DMS153 (cell line): ENCODE measurements at places on chromosomes 16 and 17.

- DNase-seq = no peak
Measured at GRCh38 chr16:49547448-49547847, 173.8 kb downstream of the C16orf78 start.

GRCh38 chr17:54007855-54008254 is 185.1 kb downstream of the KIF2B start:
- no peak for DNase-seq

GRCh38 chr16:23448392-23448791 is 4.6 kb downstream of the COG7 start:
- DNase-seq = no peak

- DNase-seq = no peak
Measured at GRCh38 chr17:74529243-74529642, 2.0 kb downstream of the CD300LB start.

GRCh38 chr17:8893621-8894201 is 26.2 kb upstream of the PIK3R6 start:
- no peak for DNase-seq

DNA sequence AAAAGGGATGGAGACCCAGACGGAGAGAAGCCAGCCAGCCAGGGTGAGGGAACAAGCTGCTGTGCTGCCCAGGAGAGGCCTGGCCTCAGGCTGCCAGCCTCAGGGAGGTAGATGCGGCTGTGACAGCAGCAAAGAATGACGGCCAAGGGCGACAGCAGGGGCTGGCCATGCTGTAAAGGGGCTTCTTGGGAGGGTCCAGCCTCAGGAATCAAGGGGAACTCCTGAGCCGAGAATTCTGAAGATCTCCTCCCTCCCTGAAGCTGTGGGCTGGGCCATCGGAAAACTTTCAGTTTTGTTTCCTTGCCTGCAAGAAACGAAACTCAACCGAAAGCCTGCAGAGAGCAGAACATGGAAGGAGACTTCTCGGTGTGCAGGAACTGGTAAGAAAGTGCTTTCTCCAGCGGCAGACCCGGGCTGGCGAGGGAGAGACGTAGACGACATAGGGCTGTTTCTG is at the start of gene XAF1:
Gene XAF1, plus strand, starts transcription at position 316 of the 454 bp plus-strand sequence. Its CDS starts 33 bp downstream, at position 349.
- no peak for DNase-seq

GRCh38 chr16:73878611-73879010 is 418.0 kb upstream of the PSMD7 start:
- peak; percentile 71 for DNase-seq

DNA sequence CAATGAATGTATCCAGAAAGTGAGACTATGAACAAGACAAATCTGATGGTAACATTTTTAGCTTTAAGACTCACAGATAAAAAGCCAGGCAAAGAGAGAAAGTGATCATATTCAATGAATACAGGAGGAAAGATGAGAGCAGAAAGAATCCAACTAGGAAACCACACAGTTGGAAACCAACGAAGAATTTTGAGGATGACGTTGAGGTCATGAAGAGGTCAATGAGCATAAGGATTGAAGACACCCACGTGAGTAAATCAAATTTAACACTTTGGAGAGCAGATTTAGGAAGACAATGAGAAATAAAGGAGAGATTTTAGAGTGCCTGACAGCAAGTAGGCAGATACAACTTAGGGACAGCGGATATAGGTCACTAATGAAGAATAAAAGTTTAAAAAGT is 948.1 kb downstream of the KCNJ2 start:
- DNase-seq = no peak

GRCh38 chr16:12531937-12532336 is 271.8 kb downstream of the CPPED1 start:
- no peak for DNase-seq

- DNase-seq = no peak
Measured at GRCh38 chr16:15788846-15789239, 68.0 kb downstream of the MYH11 start.

DNA sequence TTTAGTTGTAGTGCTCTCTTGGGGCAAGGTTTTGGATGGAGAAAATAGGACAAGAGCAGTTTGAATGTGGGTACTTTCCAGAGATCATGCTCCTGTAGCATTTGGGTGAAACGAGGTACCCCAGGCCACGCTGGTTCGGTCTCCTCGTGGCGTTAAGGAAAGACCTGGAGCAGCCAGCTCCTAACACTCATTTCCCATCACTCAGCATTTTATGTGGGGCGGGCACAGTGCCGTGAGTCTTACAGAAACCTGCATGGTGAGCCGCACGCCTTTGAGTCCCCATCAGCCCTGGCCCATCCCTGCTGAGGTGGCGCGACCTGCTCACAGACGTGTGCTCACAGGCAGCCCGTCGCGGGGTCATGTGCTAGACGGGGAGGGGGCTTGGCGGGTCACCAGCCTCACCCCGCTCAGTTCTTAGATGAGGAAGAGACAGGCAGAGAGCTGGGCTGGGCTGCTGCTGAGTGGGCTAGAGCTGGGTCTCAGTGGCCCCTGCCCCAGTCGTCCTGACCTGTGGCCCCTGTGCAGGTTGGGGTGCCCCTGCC is 37.3 kb downstream of the TBCD start:
- no peak for DNase-seq

DNA sequence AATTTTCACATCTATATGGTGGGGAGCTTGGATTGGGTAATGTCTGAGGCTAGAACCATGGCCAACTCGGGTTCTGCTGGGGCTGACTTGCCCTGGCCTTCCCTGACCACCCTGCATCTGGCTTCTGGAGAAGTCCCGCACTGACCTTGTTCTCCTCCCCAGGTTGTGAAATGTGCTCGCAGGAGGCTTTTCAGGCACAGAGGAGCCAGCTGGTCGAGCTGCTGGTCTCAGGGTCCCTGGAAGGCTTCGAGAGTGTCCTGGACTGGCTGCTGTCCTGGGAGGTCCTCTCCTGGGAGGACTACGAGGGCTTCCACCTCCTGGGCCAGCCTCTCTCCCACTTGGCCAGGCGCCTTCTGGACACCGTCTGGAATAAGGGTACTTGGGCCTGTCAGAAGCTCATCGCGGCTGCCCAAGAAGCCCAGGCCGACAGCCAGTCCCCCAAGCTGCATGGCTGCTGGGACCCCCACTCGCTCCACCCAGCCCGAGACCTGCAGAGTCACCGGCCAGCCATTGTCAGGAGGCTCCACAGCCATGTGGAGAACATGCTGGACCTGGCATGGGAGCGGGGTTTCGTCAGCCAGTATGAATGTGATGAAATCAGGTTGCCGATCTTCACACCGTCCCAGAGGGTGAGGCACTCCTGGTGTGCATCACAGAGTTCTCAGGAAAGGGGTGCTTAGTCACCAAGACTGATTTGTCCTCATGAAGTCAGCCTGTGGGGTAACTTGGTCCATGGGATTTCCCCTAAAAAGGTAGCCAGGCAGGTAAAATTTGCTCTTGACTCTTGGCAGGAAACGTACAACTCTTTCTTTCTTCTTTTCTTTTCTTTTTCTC is 6.1 kb downstream of the NOD2 start:
- DNase-seq = no peak

DNA sequence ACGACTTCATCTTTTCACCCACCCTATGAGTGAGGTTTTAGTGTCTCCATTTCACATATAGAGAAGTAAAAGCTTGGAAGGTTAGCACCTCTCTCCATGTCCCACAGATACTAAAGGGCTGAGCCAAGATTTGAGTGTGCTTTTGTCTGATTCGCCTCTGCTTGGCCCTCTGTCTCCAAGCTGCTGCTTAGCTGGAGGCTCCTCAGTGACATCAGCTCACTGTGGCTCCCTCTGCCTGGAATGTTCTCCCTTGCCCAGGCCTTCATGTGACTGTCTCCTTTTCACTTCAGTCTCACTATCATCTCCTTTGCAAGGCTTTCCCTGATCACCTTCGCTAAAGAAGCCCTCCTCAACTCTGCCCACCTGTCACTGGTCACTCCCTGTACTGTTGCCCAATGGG is 84.5 kb upstream of the HSBP1 start:
- no peak for DNase-seq

DNA sequence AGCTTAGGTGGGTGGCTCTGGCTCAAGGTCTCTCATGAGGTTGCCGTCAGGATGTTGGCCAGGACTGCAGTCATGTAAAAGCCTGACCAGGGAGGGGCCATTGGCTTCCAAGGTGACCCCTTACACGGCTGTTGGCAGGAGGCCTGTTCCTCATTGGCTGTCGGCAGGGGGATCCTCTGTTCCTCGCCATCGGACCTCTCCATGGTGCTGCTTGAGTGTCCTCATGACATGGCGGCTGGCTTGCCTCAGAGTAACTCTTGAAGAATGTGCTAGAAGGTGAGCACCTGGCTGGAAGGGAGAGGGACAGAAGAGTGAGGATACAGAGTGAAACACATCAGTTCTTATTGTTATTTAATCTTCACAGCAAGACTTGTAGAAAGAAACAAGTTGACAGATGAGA is 4.7 kb upstream of the RPRML start:
- DNase-seq = no peak

GRCh38 chr16:88796278-88796677 is 7.3 kb upstream of the CDT1 start:
- DNase-seq = no peak

- no peak for DNase-seq
Measured at GRCh38 chr17:4807605-4808377, 839 bp downstream of the PLD2 start.

DNA sequence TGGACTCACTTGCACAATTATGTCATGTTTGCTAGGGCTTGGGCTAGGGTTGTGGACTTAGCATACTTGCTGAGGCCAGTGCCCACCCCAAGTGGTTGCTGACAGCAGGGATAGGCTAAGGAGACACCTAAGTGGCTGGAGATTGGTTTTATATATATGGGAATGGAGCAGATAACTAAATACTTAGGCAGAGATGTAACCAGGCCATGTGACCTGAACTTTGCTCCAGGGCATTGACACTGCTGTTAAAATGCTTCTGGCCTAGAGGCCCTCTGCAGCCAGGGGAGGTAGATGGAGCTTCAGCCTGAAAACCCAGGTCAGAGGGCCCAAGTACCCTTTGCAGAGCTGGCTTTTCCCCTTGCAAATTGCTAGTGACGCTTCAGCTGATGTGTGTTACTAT is 1.4 kb upstream of the ITGB3 start:
- DNase-seq = no peak

DNA sequence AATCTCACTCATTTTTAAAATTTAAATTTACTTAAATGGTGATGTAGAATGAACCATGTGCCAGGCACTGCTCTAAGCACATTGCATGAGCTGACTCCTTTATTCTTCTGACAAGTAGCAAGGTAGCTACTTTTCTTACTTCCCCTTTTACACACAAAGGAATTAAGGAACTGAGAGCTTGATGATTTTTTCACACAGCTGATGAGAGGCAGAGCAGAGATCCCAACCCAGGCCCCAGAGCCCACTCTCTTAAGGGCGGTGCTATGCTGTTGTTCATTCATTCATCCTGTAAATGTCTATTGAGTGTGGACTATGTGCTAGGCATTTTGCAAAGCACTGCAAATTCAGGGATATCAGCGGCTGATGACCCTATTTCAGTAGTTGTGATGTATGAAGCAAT is 17.9 kb downstream of the SEC14L5 start:
- no peak for DNase-seq

DNA sequence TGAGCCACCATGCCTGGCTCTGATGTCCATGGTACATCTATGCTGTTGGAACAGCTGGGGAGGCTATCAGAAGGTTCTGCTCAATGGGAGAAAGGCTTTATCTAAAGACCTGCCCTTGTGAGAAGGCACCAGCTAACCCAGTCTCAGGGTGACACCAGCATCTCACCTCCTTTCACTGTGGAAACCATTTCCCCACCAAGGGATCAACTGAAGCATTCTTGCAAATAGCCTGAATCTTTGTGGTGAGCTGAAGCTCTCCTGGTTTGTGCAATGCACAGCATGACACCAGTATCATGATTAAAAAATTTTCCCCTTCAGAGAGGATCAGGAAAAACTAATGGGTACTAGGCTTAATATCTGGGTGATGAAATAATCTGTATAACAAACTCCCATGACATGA is 5.1 kb downstream of the CCL18 start:
- no peak for DNase-seq

- DNase-seq = no peak
Measured at GRCh38 chr17:12756786-12757185, 32.5 kb upstream of the ARHGAP44 start.

- DNase-seq = no peak
Measured at GRCh38 chr16:8523932-8524331, 66.4 kb downstream of the TMEM114 start.

GRCh38 chr16:77434022-77434529 is 758 bp downstream of the ADAMTS18 start:
- no peak for DNase-seq

DNA sequence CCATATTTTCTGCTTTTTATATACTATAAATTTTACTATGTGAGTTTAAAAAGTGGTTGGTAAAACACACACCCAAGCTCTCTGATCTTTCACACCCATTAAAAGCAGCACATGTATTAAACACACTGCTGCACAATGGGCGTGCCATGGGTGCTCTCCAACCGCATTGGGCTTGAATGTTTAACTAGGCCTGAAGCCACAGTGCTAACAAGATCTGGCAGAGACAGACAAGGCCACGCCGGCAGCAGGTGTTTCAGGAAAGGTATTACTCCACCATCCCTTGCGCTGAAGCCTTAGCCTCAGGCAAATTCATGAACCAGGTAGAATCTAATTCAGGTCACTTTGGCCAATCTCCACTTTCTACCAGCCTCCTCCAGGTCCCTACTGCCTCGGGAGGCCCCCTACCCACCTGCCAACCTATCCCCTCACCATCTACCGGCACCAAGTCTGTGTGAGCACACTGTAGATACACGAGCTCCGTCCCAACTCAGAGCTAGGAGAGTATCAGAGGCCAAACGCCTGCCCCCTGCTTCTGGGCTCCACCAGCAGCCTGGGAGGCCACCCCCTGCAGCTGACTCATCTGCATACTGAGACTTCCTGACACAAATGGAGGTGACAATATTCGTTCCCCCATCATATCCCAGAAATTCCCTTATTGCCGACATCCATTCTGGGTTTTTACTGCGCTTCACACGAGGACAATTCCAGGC is 95.0 kb downstream of the ADCY9 start:
- peak; percentile 96 for DNase-seq

DNA sequence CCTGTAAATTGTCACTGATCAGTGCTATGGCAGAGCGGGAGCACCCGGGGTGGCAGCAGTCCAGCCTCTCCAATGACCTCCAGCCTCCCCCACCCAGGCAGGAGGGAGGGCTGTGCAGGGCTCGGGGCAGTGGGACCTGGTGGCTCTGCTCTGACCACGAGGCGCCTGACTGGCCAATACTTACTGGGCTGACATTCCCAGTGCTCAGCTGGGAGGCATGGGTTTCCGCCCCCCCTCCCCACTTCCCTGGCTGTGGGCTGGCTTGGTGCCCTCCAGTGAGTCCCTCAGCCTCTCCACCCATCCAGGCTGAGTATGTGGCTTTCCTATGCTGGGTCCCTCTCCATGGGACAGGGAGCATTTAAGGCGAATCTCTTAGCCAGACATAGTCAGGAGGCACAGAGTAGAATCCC is 2.7 kb downstream of the SOCS3 start:
- no peak for DNase-seq
